ENCODE measurements at places on chromosomes 2 and 18. TPM values are rescaled to one million over a fixed set of nuclear protein-coding genes. Genes with fewer than 3 reads are reported as not detected.

Gene EN1
- total RNA-seq: not detected

Gene RNF125
- 2.1 TPM for total RNA-seq

Gene DLX1
- not detected for total RNA-seq

Gene POTEC
- total RNA-seq: not detected

Gene SLC39A10
- total RNA-seq: 15.1 TPM

Gene ANKRD62
- total RNA-seq: not detected

Gene ZNF24
- total RNA-seq: 51.2 TPM

Gene CTIF
- 51.1 TPM for total RNA-seq

Gene RUFY4
- not detected for total RNA-seq
